Tracheal epithelial cell (primary cell): ENCODE measurements at places on chromosomes 5 and 9. TPM values are rescaled to one million over a fixed set of nuclear protein-coding genes. Genes with fewer than 3 reads are reported as not detected.

Gene PCDHB9
- under 0.01 TPM in 1 of 2 replicates, not detected in the other for total RNA-seq

Gene SLC26A2
- total RNA-seq = 4.0 and 22.2 TPM in 2 replicates

Gene PLAC8L1
- total RNA-seq = 0.43 TPM in 1 of 2 replicates, not detected in the other

Gene ANXA1
- 1,091 and 1,943 TPM in 2 replicates for total RNA-seq

Gene PCDHGA9
- total RNA-seq = 0.72 and 0.85 TPM in 2 replicates

Gene IRX1
- total RNA-seq = 13.0 and 21.3 TPM in 2 replicates

Gene LEAP2
- total RNA-seq = 0.21 and 0.48 TPM in 2 replicates

Gene AGXT2
- total RNA-seq = under 0.01 TPM in 1 of 2 replicates, not detected in the other

Gene ARL10
- total RNA-seq = 8.4 and 10.7 TPM in 2 replicates

Gene GPR151
- not detected in 2 replicates for total RNA-seq

Gene CEMIP2
- 32.8 and 50.6 TPM in 2 replicates for total RNA-seq

Gene DNAI1
- not detected in 2 replicates for total RNA-seq

Gene CARTPT
- not detected in 2 replicates for total RNA-seq

Gene SLC34A1
- 0.43 TPM in 1 of 2 replicates, not detected in the other for total RNA-seq

Gene IGFBPL1
- under 0.01 TPM in 1 of 2 replicates, not detected in the other for total RNA-seq

Gene NUDT12
- 13.5 and 23.4 TPM in 2 replicates for total RNA-seq
